Testis (tissue), 5 donors: ENCODE measurements at places on chromosomes 3 and 15. TPM values are rescaled to one million over a fixed set of nuclear protein-coding genes. Genes with fewer than 3 reads are reported as not detected.
A peak's percentile ranks its signal among the peaks of the same experiment; 100 is the strongest.

C3orf70 gene
- total RNA-seq = 21.0 TPM

IFRD2 gene
- 55.3 TPM for total RNA-seq

C2CD4A gene
- total RNA-seq = 0.39 TPM

TM6SF1 gene
- 5.0 TPM for total RNA-seq

SNAPC5 gene
- total RNA-seq = 30.7 TPM

PLOD2 gene
- 13.4 TPM for total RNA-seq

KIF15 gene
- total RNA-seq = 26.5 TPM

KBTBD12 gene
- total RNA-seq = 4.6 TPM

ATP13A5 gene
- 0.25 TPM for total RNA-seq

CD276 gene
- 43.1 TPM for total RNA-seq

CADPS gene
- 56.4 TPM for total RNA-seq

SLC28A1 gene
- 0.31 TPM for total RNA-seq

FAM43A gene
- total RNA-seq = 13.1 TPM

FETUB gene
- 0.79 TPM for total RNA-seq

UNC13C gene
- 6.1 TPM for total RNA-seq

DNA sequence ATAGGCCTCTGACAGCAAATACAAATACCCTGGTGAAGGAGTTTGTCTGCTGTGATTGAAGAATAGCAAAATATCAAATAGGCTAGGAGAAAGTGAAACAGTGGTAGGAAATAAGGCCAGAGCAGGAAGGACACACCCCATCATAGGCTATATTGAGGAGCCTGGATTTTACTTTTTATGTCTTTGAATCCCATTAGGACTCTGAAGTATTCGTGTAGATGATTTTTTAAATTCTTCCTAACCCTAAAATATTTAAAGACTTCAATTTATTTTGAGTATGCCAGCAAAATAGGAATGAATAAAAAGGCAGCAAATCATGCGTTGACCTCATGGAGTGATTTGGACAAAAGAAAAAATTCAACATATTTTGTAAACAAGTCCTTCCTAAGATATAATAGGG is 562.8 kb downstream of the NAALADL2 start:
- no peak for DNase-seq

DNA sequence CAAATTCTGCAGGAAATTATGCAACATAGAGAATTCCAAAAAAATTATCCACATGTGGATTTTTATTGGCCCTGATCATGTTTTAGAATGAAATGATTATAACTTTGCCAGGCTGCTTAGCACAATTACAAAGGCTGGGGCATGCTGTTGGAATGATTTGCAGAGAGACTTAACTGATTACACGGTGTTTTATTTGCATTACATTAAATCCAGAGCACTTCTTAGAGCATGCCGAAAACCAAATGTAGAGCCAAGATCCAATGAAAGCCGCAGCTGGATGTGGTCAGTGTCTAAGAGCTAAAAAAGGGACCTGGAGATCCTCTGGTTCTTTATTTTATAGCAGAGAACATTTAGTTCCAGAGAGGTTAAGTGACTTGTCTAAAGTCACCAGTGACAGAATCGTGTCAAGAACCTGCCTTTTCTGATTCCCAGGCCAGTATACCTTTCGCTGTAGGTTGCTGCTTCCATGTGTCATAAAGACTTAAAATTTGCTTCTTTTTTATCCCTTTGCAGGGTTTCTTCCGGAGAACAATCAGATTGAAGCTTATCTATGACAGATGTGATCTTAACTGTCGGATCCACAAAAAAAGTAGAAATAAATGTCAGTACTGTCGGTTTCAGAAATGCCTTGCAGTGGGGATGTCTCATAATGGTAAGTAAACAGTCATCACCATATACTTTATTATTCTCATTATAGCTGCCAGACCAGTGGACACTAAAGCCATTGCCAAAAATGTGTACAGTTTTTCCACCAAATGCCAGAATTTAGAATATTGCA is 92.0 kb upstream of the TSEN2 start:
- DNase-seq = no peak

GRCh38 chr3:58206406-58207011 is 4.3 kb downstream of the DNASE1L3 start:
- DNase-seq = no peak

DNA sequence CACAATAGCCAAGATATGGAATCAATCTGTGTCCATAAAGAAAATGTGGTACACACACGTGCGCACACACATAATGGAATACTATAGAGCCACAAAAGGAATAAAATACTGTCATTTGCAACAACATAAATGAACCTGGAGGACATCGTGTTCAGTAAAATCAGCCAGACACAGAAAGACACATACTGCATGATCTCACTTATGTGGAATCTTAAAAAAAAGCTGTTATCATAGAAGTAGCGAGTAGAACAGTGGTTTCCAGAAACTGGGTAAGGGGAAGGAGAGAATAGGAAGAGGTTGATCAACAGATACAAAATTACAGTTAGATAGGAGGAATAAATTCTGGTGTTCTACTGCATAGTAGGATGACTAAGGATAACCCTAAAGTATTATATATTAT is 11.1 kb downstream of the ATOSA start:
- no peak for DNase-seq

- no peak for DNase-seq
Observed at GRCh38 chr3:188272481-188273372, 118.8 kb downstream of the LPP start.

- peak; percentile 66 for DNase-seq
Observed at GRCh38 chr15:25739687-25740121, 123.4 kb downstream of the ATP10A start.

GRCh38 chr3:163056874-163057497 is 1560.4 kb downstream of the OTOL1 start:
- DNase-seq = peak; percentile 79

- DNase-seq = no peak
Observed at GRCh38 chr3:105504440-105504951, 137.8 kb downstream of the ALCAM start.

GRCh38 chr3:64098670-64099069 is 75.4 kb upstream of the PSMD6 start:
- no peak for DNase-seq

DNA sequence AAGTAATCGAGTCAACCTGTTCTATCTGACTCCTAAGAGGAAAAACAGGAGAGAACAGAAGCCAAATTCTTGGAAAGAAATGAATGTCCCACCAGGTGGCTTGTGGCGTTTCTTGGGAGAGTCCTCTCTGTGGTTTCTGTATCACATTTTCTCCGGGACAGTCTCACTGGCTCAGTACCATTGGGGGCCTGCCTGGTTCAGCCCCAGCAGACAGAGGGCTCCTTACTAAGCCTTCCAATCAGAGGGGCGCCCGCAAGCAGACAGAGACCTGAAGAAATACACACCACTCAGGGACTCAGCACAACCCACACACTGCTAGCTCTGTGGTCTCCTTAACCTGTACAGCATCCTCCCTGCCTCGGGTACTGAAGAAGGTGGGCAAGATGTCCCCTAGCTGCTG is 302.1 kb downstream of the TLE3 start:
- no peak for DNase-seq

DNA sequence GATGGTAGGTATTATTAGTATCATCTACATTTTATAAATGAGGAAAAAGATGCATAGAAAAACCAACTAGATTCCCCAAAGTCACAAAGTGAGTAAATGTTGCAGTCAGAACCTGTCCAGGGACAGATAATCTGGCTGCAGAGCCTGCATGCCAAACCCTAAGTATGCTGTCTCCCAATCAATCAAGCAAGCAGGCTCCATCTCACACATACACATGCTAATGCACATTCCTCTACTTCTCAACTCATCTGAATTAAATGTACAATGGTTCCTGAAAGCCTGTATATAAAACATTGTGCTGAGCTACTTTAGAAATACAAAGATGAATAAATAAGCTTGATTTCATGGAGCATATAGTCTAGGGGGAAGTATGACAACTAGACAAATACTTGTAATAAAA is 101.0 kb downstream of the CBLB start:
- DNase-seq = no peak

DNA sequence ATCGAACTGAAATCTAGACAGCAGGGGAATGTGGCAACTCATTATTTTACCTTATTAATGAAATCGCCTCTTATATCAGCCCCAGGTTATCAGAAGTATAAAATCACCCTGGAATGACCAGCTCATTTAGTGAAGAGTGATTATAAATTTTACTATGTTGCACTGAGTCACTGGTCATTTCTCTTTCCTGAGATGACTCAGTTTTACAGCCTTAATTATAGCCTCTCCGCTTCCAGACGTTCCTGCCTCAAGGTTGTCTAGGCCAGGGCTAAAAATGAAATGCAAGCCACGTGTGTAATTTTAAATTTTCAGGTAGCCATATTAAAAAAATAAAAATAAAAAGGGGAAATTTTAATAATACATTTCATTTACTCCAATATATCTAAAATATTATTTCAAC is 33.3 kb downstream of the DET1 start:
- DNase-seq = no peak

GRCh38 chr3:40109641-40110490 is 199.6 kb upstream of the EIF1B start:
- DNase-seq = no peak

- no peak for DNase-seq
Observed at GRCh38 chr15:73709686-73710085, 25.5 kb downstream of the CD276 start.

GRCh38 chr3:11290743-11291680 is 18.8 kb downstream of the ATG7 start:
- DNase-seq = no peak

DNA sequence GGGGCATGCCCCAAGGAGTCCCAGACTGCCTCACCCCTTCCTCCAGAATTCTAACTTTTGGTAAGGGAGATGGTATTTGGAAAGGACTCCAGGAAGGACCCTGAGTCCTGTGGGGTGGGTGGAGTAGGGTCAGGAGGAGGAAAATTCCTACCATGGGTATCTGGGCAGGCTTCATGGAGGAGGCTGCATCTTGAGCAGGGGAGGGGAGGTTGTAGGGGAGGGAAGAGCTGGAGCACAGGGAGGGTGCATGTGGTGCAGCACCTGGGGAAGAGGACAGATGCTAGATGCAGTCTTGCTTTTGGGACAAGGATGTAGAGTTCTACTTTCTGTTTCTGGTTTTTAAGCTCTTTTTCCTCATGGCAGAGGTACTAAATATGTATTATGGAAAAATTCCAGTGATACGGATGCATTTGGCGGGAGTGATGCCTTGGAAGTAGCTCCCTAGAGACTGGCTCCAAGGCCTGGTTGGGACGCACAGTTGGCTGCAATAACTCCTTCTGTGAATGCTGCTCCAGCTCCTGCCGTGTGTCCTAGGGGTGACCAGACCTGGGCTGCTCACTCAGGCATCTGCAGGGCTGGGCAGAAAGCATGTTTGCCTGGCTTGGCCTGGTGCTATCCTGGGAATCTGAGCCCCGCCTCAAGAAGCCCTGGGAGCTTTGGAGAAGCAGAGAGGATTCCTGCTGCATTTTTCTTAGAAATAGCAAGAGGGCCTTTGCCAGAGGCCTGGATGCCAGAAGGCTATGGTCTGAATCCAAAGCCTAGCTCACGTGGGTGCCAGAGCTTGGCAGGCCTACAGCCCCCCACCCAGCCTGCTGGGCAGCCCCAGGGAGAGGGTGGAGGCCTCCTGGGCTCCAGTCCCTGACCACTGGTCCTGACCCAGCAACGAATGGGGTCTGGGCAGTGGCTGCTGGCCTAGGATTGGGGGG is 10.1 kb downstream of the SEMA3F start:
- DNase-seq = peak; percentile 60

DNA sequence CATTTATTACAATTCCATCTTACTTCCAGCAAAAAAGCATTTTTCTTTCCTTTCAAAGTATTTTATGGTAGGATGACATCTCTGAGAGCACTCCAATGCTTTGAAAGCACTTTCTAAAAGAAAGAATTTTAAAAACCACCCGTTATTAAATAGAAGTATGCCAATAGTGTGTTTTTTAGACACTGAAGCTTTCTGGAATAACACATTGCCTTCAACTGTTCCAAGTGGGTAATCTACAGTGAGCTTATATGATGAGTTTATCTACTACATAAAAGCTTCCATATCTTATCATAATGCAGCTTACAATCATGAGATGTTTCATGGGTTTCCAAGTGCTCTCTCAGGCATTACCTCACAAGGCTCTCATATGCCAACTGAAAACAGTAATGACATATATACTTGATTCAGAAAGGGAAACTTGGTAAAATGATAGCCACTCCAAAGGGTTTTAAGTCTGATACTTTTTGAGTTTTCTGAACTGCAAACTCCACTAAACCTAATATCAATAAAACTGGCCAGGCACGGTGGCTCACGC is 14.1 kb downstream of the CMTM6 start:
- no peak for DNase-seq

DNA sequence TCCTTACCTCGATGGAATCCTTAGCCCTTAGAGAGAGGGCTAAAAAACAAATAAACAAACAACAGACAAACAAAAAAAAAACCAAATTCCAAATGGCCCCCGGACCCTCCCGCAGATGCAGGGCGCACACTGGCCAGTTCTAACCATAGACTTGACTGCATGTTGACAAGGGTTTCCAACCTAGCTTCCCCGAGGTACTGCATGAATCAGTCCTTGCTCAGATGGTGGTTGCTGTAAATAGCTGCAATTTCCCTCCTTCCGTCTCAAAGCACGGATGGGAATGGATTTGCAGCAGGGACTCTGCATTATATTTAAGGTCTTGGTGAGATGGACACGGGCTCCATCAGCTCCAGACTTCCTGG is 162.8 kb downstream of the CD47 start:
- DNase-seq = no peak

GRCh38 chr15:79640206-79640605 is 208.1 kb downstream of the MINAR1 start:
- no peak for DNase-seq

GRCh38 chr3:193572426-193572908 is 17.8 kb upstream of the ATP13A4 start:
- DNase-seq = peak; percentile 70

GRCh38 chr15:65981837-65982626 is 112.7 kb downstream of the RAB11A start:
- DNase-seq = peak; percentile 40

GRCh38 chr15:69660114-69660513 is 207.5 kb downstream of the RPLP1 start:
- no peak for DNase-seq

DNA sequence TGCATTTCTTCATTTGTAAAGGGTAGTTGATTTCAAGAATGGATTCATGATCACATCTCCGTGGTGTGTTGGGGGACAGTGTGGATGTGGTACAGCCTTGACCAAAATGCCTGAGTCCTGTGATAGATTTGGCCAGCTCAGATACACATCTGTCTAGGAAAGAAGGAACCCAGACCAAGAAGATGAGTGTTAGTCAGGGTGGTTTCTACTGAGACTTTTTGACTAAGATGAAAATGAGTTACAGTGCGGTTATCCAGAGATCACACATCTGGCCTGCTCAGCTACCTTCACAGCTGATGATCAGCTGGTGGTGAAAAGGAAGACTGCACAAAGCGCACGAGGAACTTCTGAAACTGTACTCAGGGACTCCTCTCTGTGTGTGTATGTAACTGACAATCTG is 68.0 kb downstream of the FNDC3B start:
- no peak for DNase-seq

DNA sequence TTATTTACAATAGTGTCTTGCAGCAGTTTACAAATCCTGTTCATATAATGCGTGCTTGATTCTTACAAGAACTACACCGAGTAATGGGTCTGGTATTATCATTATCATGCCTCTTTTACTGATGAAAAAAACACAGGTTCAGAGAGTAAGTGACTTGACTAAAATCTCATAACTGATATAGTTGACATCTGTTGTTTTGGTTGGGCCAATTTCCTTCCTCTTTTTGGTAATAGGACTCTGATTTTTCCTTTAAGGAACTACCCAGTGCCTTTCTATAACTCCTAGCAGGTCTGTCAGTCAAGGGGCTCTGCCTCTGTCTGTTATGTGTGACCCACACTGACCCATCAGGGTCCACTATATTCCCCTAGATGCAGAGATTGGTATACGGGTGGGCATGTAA is 14.6 kb upstream of the BLOC1S6 start:
- DNase-seq = no peak

- DNase-seq = no peak
Observed at GRCh38 chr3:157280786-157281185, 120.8 kb upstream of the CCNL1 start.
